ENCODE measurements at places on chromosomes 5 and 9.

DNA sequence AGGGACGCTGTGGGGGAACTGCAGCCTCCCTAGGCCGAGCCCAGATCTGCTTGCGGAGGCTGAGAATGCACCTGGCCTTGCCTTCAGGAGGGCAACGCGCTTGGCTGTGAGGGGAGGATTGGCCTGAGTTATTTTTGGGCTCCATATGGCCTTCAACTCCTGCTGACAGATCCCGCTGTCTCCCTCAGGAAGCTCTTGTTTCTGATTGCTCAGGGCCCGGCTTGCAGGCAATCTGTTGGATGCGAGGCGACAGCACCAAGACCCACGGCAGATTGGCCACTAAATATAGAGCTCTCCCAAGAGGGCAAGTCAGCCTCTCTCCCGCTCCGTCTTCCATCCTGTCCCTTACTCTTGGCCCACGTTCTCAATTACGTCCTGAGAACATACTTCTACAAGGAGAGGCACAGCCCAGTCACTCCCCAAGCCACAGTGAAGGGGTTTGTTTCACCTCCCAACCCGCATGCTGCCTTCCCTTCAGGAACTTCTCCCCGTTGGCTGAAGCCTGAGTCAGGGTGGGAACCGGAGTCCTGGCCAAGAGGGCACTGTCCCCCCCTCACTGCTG is 53.6 kb downstream of the RASGEF1C start:
- no peak for DNase-seq

- DNase-seq, result no peak
These were observed 39.3 kb upstream of the RAD23B start for GRCh38 chr9:107243742-107244141.

- DNase-seq, result no peak
These were observed 4.3 kb upstream of the MRNIP start for GRCh38 chr5:179862891-179863290.

DNA sequence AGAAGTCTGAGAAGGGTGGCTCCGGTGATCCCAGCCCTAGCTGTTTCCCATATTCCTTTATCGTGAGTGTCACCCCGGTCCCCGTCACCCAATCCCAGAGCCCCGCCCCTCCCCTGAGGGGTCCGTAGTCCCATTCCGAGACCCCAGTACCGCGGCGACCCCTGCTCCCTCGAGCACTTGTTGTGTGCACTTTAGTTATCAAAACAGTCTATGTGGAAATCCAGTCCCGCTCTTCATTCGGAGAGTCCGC is 223 bp downstream of the LRSAM1 start:
- no peak for DNase-seq

GRCh38 chr5:141958546-141959172 is 657 bp upstream of the PCDH12 start:
- no peak for DNase-seq

DNA sequence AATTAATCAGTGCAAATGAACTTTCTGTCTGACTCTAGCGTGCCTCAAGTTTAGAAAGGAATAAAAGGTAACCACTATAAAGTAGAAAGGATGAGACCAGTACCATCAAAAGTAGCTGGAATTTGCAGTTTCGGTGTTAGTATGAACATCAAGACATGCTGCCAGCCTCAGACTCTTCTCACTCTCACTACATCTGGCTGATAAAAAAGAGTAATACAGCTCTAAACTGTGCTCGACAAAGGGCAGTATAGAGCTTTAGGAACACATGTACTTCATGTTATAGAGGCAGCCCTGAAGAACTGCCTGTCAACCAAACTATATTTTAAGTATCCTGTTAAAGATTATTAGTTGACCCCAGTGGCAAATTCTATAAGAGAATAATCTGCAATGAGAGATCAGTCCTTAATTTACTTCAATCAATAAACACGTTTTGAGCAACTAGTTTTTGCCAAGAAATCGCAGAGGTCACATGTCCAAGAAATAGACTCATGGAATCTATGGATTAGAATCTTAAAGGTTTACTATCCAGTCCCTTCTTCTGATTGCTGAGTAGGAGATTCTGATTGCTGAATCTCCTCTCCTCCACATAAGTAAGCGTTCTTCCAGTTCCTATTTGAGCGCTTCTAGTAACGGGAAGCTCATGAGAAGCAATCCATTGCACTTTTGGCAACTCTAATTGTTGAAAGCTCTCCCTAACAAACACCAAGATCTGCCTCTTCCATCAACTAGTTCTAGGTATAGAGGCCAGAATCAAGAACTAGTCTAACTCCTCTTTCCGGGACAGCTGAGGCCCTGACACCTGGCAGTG is 941 bp downstream of the XPA start:
- no peak for DNase-seq

- DNase-seq, result no peak
These were observed 43.7 kb upstream of the POMT1 start for GRCh38 chr9:131459056-131459455.

GRCh38 chr9:3856592-3856991 is 330.8 kb upstream of the RFX3 start:
- no peak for DNase-seq

GRCh38 chr5:174818430-174818829 is 94.0 kb downstream of the MSX2 start:
- DNase-seq, result no peak

GRCh38 chr5:94702729-94703128 is 84.3 kb downstream of the SLF1 start:
- no peak for DNase-seq

DNA sequence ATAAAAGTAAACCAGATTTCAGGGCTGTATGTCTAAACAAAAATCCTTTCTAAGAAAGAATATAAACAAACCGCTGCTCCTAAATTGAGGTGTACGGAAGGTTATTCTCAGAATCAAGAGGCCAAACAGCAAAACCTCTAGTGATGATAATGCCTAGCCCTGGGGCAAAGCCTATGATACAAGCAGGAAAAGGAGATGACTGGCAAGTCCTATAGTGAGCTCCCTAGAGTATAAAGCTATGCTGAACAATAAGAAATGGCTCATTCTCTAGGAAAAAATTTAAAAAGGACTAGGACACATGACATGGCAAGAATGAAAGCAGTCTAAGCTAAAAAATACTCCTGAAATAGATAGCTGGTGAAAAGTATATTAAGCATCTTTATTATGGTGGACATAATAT is 187.1 kb downstream of the BNC2 start:
- DNase-seq, result no peak

GRCh38 chr9:130608554-130609134 is 29.3 kb downstream of the FUBP3 start:
- no peak for DNase-seq

DNA sequence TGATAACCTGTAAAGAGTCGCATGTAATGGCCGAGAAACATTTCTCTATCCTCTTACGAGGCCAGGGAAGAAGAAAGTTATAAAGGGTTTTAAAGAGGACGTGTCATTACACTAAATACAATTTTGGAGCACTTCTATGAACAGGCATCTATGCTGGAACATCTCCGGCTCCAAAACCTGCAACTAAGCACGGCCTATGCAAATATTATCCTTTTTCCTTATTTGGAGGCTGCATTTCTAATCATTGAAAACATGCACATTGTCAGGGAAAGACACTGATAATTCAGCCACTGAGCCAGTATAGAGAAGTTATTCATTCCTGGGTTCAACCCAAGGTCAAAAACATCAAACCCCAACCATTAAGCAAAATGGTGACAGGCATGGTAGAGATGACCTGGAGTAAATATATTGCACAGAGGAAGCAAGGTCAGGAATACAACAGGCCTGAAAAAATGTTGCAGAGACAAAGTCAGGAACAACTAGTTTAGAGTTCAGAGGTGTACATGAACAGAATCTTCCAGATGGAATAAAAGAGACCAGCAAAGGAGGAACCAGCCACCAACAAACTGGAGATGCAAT is 674.1 kb downstream of the NR2F1-AS1 start:
- DNase-seq, result no peak

All from NCI-H1930 (cell line).